ENCODE measurements at places on chromosomes 6 and 20.

DNA sequence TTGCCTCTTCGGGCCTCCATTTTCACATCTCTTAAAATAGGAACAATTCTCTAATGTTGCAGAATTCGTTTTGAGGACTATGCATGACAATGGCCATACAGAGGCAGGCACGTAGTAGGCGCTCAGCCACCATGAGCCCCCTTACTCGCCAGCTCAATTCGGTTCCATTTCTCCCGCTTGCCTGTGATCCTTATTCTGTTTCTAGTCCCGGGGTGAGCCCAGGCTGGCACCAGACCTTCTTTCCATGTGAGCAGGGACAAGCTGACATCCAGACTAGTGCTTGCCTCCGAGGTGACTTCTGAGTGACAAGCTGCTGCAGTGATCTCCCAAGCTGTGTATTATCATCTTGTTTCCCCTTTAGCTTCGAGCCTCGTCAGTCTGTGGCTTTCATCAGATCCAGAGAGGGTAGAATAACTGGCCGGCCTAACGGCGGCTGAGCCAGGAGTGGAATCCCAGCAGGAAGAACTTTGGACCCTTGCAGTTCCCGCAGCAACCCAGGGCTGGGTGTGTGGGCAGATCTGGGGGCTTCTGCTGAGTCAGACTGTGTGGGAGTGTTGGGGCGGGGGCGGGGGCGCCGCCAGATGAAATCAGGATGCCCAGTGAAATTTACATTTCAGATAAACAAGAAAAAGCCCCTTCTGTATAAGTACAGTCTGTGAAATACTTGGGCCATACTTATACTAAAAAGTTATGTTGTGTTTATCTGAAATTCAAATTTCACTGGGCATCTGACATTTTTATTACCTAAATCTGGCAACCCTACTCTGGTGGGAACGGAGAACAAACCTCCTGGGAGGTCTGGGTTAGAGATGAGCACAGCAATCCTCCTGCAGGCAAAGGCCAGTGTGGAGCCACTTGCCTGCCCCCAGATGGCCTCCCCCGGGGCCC is 10.9 kb downstream of the BANF2 start:
- DNase-seq, result peak; percentile 46

GRCh38 chr6:7438011-7438410 is 48.4 kb downstream of the RIOK1 start:
- no peak for DNase-seq

DNA sequence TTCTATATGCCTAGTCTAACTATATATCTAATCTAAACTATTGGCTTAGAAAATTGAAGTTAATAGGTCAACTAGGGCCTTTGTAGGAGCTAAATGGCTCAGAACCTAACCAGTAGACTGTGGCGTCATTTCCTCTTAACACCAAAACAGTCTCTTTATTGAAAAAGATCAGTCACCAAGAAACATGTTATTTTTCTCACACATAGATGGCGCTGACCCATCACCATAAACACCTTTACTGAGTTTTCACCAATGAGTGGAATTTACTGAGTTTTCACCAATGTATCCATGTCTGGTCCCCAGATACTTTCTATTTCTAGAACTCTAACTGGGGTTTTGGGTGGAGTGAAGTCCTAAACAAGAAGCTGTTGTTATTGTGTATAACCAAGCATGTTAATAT is 636.0 kb downstream of the BCKDHB start:
- peak; percentile 73 for DNase-seq

DNA sequence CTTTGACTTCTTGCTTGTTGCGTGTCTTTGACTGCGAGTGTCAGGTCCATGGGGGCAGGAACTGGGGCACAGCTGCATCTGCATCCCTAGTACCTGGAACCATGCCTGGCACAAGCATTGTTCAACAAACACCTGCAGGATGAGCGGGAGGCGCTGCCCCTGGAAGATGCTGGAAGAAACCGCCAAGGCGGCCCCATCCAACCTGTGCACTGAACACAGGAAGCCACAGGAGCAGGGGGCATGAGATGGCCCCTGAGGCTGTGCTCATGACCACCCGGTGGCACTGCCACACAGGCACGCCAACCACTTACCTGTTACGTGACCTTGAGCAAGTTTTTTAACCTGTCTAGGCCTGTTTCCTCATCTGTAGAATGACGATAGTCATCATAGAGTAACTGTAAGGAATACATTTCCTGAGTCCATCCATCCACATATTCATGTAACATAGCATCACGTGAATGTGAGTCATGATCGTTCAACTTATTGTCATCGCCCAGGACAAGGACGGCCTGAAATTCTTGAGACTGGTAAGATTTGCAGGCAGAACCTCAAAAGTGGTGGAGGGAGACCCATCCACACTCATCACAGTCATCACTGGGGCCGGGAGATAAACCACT is 374.2 kb downstream of the PREX1 start:
- DNase-seq, result no peak

DNA sequence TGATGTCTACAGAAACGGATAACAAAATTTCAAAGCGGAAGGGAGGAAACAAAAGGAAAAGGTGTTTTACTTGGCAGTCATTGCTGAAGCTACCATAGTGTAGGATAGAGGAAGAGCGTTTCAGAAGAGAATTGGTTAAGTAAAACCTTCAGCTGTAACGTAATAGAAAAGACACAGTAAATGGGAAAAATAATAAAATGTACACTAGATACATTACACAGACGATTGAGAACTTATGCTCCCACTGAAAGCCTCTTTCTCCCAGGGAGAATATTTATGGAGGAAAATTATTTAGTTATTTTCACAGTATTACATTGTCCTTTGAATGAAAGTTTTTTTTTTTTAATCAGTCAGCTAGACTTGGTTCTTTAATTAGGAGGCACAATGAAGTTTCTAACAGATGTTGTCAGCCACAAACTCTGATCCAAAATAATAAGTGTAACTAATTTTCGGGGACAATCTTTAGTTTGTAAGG is 90.7 kb upstream of the PRDM1 start:
- peak; percentile 79 for DNase-seq

- DNase-seq, result no peak
Observed at GRCh38 chr6:125294036-125294435, 7.7 kb downstream of the HDDC2 start.

- DNase-seq, result no peak
Observed at GRCh38 chr20:5919626-5920544, 30.4 kb downstream of the TRMT6 start.

GRCh38 chr6:100568255-100568654 is 103.5 kb upstream of the SIM1 start:
- no peak for DNase-seq

DNA sequence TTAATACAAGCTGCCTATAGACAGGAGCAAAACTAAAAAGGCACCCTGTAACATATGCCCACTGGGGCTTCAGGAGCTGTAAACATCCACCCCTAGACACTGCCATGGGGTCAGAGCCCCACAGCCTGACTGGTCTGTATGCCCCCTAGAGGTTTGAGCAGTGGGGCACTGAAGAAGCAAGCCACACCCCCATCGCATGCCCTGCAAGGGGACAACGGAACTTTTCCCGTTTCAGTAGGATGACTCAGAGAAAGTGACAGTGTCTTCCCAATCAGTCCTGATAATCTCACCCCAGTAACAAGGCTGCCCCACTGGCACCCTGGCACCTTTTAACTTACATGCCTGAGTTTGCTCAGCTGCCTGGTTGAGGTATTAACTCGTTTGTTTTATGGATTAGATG is 35.9 kb downstream of the BEND3 start:
- DNase-seq, result peak; percentile 73

DNA sequence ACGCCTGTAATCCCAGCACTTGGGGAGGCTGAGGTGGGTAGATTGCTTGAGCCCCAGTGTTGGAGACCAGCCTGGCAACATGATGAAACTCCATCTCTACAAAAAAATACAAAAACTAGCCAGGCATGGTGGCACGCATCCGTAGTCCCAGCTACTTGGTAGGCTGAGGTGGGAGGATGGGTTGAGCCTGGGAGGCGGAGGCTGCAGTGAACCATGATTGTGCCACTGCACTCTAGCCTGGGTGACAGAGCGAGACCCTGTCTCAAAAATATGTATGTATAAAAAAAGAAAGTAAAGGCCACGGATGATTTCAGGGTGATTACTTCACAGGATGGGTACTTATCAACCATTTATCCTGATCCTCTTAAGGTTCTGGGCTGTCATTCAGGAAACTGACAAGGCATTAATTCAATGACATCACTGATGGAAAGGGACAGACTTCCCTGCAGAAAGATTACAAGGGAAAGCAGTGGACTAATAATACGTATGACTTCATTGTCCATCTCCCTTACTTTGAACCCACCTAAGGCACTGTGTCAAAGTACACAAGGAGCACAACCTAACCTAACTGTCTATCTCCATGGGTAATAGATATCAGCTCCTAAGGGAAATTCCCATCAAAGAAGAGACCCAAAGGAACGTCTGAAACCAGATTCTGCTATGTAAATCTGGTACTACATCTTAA is 61.2 kb downstream of the ZMYND8 start:
- DNase-seq, result no peak

GRCh38 chr6:148231572-148231971 is 111.1 kb upstream of the SASH1 start:
- DNase-seq, result no peak

DNA sequence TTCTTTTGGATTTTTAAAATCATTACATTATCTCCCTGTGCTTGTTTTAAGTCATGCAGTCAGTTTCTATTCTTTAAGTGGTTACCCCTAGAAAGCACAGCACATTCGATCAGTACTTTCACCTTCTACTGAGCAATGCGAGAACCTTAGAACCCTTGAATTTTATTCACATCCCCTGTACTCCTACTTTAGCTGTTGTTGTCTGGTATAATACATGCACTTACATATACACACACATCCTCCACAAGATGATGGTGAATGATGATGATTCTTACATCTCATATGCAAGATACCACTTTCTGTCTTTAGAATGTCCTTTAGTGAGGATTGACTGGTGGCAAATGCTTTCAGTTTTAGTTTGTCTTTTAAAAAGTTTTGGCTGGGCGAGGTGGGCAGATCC is 5.7 kb downstream of the CDC40 start:
- DNase-seq, result peak; percentile 40

DNA sequence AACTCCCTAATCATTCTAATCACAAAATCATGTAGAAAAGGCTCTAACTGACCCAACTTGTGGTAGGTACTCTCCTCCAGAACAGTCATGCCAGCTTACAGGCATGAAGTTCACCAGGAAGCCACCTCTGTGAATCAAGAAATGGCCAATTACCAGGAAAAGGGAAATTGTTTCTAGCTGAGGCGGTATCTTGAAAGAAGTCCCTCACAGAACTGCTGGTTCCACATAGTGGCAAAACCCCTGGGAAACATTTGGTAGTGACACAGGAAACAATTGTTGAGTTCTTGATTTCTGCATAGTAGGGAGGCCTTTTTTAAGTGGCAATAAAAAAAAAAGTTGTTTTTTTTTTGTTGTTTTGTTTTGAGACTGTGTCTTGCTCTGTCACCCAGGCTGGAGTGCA is 3.4 kb upstream of the ZHX3 start:
- peak; percentile 69 for DNase-seq

GRCh38 chr6:96465321-96465903 is 56.2 kb upstream of the UFL1 start:
- no peak for DNase-seq

GRCh38 chr6:169803271-169803811 is 51.9 kb downstream of the ERMARD start:
- DNase-seq, result peak; percentile 65

DNA sequence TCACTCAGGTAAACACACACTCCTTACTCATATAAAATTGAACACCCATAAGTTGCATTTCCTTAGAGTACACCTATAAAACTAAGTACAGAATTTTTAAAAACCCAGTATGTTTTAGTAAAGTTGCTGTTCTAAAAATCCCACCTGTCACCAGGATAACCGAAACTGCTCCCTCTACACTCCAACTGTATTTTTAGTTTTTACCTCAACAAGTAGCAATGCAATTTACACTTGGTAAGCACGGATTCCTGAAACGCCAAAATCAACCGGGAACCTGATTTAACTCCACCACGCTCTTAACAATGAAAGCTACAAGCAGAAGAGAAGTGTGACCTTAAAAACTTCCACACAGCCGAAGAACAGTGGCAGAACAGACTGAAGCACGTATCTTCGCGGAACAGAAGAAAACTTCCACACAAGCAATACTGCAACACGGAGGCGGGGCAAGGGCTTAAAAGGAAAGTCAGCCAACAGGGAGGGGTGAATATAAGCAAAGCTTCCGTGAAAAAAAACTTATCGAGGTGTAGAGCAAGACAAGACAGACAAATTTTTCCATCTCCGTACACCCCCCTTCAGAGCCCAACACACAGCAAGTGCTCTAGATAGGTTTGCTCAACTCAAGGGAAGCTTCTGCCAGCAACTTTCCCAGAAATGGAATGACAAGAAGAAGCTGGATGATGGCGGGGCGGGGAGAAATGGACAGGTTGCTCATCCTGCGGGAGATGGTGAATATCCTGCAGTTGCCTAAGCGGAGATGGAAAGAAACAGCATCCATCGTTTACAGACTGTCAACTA is 1.4 kb downstream of the STAU1 start:
- peak; percentile 83 for DNase-seq

DNA sequence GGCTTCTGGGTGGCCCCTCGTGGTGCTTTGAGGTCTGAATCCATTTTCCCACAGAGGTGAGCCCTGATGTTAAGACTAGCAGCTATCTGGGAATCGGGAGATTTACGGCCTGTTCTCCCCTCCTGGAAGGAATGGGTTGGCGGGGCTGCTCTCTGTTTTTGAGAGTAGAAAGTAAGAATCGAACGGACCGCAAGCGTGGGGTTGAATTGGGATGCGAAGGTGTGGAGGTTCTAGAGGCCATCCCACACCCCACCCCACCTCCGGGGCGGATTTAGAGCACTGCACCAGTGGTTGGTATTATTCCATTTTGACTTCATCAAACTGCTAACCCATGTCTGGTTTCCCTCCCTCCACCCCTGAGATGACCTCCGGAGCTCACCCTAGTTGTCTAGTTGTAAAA is 11.5 kb downstream of the PYGB start:
- DNase-seq, result no peak

GRCh38 chr6:56944661-56945060 is 10.2 kb upstream of the BEND6 start:
- no peak for DNase-seq

- DNase-seq, result no peak
Observed at GRCh38 chr6:150535151-150535804, 64.4 kb upstream of the PLEKHG1 start.

DNA sequence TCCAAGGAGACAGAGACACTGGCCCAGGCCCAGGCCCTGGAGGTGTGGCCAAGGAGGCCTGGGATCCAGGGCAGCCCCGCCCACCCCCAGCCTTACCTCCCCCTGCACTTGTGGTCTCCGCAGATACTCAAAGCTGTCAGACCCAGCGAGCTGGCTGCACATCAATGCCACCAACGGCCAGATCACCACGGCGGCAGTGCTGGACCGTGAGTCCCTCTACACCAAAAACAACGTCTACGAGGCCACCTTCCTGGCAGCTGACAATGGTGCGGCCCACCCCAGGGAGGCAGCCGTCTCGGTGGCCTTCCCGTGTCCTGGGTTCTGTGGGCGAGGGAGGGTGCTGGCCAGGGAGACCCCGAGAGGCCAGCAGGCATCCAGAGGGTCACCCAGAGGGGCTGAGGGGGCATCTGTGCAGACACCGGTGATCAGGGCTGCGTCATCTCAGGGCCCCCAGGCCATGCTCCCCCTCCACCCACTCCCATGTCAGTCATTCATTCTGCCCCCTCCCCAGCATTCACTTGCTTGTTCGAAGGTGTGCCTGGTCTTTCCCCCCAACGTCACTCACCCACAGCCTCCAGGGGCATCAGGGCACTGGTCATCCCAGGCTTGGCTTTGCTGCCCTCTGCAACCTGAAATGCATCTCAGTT is 141.3 kb downstream of the TAF4 start:
- no peak for DNase-seq
